ENCODE measurements at places on chromosomes 7 and 10. TPM values are rescaled to one million over a fixed set of nuclear protein-coding genes. Genes with fewer than 3 reads are reported as not detected.

DNA sequence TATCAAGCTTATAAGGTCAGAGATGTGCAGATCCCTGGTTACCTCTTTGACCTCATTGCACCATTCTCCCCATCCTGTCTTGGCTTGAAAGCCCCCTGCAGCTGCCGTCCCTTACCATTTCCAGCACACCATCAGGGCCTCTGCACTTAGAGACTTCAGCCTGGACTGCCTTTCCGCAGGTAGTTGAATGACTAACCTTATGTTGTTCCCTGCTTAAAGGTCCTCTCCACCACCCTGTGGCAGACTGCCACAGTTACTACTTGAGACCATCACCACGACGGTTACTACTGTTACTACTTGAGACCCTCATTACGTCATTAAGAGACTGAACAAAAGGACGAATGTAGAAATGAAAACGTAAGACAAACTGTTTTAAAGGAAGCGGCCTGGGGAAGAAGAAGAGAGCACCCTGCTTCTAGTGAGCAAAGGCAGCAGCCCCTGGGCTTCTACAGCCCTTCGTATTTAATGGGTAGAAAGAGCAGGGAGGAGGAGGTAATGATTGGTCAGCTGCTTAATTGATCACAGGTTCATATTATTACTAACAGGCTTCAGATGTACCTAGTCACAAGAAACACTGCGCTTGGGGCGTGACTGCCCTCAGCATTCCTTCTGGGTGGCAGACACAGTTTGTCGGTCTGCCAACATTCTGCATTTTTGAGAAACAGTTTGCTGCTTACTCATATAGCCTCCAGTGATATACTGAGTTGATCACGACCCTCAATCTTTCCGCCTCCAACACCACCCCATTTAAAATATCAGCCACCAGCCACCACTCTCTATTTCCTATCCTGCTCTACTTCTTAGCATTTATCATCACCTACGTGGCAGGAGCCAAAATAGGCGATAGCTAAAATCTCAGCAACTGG is 74.1 kb upstream of the PARD3 start:
- DNase-seq = no peak

- no peak for DNase-seq
Measured at GRCh38 chr7:148304083-148304335, 286.6 kb upstream of the C7orf33 start.

DNA sequence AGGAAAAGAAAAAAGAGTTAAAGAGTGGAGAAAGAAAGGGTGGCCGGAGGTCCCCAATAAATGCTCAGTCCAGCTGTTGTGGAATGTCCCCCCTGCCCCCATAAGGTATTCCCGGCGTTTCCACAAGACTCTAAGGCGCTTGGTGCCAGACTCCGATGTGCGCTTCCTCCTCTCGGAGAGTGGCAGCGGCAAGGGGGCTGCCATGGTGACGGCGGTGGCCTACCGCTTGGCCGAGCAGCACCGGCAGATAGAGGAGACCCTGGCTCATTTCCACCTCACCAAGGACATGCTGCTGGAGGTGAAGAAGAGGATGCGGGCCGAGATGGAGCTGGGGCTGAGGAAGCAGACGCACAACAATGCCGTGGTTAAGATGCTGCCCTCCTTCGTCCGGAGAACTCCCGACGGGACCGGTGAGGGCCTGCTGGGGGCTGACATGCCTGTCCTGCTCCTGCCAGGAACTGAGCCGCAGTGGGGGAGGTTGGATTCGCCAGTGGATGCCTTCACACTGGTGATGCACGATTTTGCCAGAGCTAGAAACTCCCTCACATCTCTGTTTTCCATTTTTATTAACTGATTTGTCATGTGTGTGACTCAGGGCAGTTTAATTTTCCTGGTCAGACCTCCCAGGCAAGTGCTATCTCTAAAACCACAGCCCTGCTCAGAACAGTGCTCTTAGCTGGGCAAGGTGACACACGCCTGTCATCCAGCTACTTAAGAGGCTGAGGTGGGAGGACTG is 34.2 kb downstream of the TACR2 start:
- no peak for DNase-seq

- DNase-seq = no peak
Measured at GRCh38 chr10:34644224-34644623, 170.9 kb downstream of the PARD3 start.

- no peak for DNase-seq
Measured at GRCh38 chr10:47243791-47244190, 56.2 kb upstream of the GDF10 start.

- DNase-seq = no peak
Measured at GRCh38 chr7:6409944-6410693, 37.6 kb downstream of the DAGLB start.

DNA sequence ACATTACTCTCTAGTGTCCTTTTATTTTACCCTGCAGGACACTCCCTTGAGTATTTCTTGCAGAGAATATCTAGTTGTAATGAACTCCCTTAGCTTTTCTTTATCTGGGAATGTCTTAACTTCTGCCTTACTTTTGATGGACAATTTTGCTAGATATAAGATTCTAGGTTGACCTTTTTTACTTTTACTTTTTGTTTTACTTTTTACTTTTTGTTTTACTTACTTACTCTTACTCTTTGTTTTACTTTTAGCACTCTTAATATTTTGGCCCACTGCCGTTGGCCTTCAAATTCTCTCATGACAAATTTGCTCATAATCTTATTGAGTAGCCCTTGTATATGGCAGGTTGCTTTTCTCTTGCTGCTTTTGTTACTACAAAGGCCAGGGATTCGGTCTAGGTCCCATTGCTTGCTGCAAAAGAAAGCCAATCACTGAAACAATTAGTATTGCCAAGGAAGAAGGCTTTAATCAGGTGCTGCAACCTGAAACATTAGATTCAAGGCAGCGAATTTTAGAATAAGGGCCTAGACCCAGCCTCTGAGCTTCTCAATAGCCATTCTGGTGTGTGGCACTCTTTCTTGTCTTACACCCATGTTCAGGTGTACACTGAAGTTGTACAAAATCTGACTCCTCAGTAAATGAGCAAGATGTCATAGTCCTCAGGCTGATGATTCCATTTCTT is 137.0 kb downstream of the TES start:
- DNase-seq = no peak

DNA sequence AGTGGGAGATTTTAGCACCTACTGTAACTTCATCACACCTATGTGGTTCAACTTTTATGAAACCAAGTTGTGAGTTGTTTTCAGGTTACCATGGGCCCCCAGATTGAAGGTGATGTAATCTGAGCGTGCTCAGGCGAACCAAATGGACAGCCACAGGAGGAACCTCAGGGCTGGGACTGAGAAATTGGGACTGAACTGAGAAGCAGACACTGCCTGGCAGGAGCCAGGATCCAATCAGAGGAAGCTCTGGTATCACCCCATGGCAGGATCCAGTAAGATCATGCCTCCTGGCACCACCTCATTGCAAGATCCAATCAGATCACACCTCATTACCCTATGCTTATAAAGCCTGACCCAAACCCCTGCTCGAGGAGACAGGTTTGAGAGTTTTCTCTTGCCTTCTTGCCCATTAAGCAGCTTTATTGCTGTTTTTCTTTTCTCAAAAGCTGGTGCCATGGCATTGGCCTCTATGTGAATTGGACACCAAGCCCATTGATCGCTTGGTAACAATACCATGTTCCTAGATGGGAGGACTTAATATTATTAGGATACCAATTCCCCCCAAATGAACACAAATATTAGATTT is 43.2 kb upstream of the GDF10 start:
- no peak for DNase-seq

DNA sequence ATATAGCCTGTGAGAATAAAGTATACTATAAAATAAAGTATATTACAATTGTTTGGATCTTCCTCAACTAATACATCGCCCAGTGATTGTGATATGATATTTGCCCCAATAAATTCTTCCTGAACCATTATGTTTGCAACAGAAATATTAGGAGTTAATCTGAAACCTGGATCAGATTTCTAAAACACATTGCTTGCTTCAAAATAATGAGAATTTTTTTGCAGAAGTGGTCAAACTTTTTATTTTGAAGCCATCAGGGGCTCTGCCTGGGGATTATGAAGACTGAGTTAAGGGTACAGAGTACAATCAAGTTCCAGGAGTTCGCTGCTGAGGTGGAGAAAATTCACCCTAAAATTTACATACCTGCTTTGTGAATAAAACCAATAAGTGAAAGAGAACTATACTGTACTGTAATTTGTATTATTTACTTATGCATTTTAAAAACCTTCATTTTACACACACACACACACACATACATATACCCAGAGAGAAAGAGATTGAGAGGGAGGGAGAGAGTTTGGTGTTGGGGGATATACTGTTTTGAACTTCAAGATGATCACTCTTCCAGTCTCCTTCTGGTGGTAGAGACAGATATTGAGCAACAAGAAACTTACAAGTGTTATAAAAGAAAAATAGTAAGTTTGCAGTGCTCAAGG is 91.9 kb downstream of the CPED1 start:
- no peak for DNase-seq

GRCh38 chr7:68977385-68978055 is 620.8 kb upstream of the AUTS2 start:
- DNase-seq = no peak

DNA sequence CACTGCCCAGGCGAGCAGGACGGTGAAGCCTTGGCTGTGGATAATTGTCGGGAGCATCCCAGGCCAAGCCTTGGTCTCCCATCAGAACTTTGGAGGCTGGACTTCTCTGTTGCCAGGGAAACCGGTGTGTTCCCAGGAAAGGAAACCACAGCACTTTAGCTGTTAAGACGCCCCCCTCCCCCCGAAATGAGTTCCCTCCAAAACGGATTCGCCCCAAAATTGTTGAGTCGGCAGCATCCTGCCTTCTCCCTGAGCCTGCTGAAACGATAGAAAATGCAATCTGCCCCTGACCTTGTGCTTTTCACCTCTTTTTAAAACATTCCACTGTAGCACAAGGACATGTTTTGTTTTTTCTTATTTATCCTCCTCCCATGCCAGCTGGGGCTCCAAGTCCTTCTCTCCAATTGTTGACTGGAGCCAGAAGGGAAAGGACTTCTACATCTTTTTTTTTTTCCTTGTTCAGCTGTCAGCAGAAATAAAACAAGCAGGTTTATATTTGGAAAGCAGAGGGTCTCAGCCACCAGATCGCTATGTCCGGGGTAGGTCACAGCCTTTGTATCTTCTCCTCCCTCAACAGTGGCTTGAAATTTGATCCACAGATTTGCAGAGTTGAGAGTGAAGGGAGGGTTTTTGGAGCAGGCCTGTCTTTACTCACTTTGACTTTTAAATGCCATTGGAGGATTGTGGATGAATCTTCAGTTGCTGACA is 116.5 kb downstream of the ZMIZ1 start:
- no peak for DNase-seq

DNA sequence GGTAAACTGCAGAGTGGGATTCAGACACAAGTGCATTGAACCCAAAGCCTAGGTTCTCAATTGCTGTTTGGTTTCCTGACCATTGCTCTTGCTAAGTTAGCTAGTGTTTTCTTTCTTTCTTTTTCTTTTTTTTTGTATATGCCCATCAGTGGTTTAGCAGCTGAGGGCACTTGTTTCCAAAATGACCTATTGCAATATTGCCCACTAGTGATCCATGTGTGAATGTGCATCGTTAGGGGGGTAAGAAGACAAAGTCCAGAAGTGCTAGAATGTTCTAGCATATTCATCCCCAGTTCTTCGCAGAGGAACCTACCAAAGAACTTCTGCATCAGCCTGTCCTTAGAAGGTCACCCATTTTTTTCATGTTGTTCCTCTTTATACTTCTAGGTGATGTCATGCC is 252.8 kb upstream of the GPR26 start:
- DNase-seq = no peak

DNA sequence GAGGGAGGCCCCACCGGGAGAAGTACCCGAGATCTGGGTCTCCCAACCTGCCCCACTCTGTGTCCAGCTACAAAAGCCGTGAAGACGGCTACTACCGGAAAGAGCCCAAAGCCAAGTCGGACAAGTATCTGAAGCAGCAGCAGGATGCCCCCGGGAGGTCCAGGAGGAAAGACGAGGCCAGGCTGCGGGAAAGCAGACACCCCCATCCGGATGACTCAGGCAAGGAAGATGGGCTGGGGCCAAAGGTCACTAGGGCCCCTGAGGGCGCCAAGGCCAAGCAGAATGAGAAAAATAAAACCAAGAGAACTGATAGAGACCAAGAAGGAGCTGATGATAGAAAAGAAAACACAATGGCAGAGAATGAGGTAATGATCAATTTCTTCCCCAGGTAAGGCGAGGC is 59.1 kb upstream of the PDCD4 start:
- DNase-seq = no peak

- no peak for DNase-seq
Measured at GRCh38 chr10:114708717-114709335, 50.8 kb upstream of the ABLIM1 start.

DNA sequence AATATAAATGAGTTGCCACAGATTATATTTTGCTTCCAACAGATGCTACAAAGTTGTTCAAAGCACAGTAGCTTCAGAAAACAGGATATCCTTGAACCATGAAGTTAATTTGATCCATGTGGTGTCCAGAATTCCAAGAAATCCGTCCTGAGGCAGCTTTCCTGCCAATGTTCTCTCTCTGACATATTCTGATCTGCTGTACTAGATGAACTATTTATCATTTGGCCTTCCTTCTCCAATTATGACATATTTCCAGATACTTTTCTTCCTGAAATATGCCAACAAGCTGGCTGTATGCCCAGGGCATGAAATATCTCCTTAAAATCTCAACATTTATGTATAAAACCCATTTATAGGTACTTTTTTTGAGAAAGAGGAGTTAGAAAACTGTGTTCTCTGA is 141.1 kb downstream of the SPAG6 start:
- no peak for DNase-seq

DNA sequence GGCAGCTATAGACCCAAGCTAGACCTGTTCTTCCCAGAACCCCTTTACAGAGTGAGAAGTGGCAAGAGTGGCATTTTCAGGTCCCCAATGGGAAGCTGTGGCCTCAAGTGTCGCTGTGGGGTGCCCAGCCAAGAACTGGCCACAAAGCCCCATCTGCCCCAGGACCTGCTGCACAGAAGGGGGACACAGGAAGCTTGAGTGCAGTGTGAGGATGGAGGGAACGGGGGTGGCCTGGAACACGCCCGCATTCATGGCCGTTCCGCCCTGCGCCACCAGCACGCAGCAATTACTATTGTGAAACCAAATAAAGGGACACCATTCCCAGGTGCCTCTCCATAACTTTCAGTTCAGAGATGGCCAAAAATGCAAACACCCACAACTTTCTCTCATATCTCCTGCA is 237.6 kb upstream of the TCERG1L start:
- DNase-seq = no peak

DNA sequence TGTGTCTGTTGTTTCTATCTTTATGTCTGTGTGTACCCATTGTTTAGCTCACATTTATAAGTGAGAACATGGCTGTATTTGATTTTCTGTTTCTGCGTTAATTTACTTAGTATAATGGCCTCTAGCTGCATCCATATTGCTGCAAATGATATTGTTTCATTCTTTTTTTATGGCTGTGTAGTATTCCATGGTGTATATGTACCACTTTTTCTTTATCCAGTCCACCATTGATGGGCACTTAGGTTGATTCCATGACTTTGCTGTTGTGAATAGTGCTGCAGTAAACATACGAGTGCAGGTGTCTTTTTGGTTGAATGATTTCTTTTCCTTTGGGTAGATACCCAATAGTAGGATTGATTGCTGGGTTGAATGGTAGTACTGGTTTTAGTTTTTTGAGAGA is 48.2 kb downstream of the ZNRF2 start:
- no peak for DNase-seq

- DNase-seq = no peak
Measured at GRCh38 chr10:18216482-18216881, 76.3 kb downstream of the CACNB2 start.

- DNase-seq = no peak
Measured at GRCh38 chr10:62471711-62472110, 97.5 kb downstream of the ZNF365 start.

The PRSS37 gene
- not detected for polyA plus RNA-seq

The ADCY1 gene
- polyA plus RNA-seq = 11.8 TPM

The FAM25A gene
- polyA plus RNA-seq = not detected

The LDB3 gene
- polyA plus RNA-seq = 0.17 TPM

The ANKRD61 gene
- polyA plus RNA-seq = 0.23 TPM
